ENCODE measurements at places on chromosomes 4 and X.

GRCh38 chr4:76758290-76758882 is 139.6 kb downstream of the SOWAHB start:
- DNase-seq, result peak; percentile 44

GRCh38 chr4:55736605-55737183 is 82.9 kb upstream of the EXOC1L start:
- DNase-seq, result peak; percentile 62

DNA sequence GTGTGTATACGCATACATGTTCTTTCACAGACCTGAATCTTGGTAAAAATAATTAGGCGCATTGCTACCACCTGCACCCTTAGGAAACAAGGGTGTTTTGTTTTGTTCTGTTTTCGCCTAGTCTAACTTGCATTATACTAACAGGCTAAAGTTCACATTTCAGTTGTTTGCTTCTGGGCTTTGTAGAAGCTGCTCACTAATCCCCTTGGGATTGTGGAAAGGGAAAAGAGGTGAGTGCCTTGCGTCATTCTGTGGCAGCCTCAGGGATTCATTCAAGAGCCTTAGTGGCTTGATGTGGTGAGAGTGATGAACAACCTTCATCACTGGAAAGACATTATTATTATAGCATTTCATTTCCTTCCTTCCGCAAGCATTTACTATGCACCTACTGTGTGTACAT is 331.1 kb downstream of the ADGRL3 start:
- DNase-seq, result peak; percentile 85

DNA sequence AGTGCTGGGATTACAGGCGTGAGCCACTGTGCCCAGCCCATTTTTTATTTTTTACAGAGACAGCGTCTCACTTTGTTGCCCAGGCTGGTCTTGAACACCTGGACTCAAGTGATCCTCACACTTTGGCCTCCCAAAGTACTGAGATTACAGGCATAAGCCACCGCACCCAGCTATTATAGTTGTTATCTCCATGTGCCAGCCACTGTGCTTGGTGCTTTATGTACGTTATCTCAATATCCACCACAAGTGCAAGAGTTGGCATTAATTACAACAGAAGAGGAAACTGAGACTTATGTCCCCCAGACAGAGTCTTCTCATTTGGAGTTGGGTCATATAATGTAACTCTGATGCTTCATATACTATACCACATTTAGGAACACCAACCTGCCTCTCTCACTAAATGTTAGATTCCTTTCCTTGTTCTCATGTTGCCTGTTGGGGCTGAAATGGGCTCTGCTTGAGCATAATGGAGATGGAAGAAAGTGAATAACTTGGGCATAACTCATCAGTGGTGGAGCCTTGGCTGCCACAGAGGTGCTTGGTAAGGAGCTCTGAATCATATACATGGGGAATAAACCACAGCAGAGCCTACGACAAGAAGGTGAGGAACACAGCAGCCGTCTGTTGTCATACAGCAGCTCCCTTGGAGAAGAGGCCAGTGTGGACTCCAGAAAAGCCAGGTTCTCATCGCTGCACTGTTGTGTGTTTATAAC is 84.3 kb downstream of the SPRY1 start:
- DNase-seq, result no peak

DNA sequence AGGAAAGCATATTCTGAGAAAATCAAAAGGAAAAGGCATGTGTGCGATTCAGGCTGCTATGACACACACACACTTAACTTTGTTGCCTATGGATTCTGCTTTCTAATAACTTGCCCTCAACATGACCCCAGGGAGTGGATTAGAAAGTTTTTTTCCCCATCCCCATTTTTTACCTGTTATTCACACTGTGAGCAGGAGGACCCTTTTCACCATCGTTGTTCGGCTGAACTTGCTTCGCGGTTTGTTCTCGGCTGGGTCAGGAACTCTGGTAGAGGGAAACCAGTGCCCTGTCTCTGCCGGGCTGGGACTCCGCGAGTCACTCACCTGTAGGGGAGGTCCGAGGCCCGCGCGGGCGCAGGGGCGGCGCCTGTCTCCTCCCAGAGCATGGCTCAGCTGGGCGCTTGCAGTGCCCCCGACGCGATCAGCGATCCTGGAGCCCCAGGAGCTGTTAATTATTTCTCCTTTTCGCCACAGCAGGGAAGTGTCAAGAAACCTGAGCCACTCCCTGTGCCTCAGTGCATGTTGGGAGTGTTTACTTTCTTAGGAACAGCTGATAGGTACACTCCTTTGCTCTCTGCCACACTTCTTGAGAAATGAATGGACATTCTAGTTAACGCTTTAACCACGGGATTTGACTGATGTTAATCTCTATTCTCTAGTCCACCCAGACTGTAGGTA is at the start of gene RASSF6:
Gene RASSF6, minus strand, starts transcription at position 322 of the 678 bp plus-strand sequence. CDS start 8,641 bp downstream, outside the sequence.
- peak; percentile 94 for DNase-seq

DNA sequence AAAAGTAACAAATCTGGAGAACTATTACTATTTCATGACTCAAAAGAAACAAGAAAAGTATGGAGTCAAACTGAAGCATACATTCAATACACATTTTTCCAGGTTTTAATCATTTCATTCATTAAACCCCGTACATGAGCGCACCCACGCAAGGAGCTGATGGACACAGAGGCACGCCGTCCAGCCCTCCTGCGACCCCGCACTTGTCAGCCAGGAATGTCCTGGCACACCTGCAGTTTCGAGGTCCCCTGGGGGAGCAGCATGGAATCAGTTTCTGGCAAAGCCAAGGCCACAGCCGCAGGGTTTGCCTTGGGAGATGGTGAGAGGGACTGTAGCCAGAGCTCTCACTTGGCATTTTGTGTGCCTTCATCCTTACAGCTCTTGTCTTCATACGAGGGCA is 12.8 kb upstream of the SLC2A9 start:
- DNase-seq, result no peak

- DNase-seq, result no peak
Observed at GRCh38 chr4:81498551-81499099, 26.9 kb upstream of the RASGEF1B start.

GRCh38 chrX:121160987-121161386 is 113.6 kb downstream of the GLUD2 start:
- no peak for DNase-seq

GRCh38 chr4:1819284-1819683 is 26.2 kb downstream of the FGFR3 start:
- DNase-seq, result no peak

DNA sequence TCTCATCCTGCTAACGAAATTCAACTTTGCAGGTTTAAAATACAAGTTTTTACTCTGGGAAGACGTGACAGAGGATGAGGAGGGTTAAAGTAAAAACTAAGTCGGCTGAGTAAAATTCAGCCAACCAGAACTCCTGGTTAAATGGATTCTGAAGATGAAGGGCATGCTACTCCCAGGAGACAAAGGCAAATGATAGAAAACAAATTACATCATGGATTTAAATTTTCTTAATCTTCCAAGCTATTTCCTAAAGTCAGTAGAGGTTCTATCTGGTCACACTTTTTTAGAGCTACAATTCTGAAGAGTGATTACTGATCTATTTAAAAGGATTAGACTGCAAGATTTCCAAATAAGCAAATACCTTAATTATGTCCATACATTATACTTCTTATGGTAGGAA is 47.9 kb downstream of the ZNF827 start:
- no peak for DNase-seq

- no peak for DNase-seq
Observed at GRCh38 chr4:128635141-128635954, 174.2 kb upstream of the JADE1 start.

DNA sequence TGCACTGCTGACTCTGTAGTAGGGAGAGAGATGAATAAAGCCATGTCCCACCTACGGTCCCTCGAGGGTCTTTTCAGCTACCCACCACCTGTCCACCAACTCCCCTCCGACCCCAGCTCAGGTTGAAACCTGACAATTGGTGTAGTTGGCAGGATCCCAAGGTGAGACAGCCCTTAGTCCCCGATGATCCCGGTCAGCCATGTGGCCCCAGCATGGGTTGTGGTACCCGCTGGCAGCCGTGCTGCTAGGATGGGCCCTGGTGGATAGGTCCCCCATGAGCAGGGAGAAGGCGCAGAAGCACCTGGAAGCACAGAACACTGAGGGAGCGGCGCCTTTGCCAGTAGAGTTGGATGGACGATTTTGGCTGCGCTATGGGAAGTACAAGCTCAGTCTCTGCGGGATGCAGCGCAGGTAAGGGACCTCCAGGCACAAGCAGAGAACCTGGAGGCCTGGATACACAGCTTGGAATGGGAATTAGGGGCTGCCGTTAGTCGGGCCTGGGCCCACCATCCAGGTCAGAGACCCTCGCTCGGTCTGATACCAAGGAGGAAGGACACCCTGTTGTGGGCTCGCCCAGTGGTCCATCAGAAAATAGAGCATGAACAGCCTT is 694.6 kb upstream of the AGA start:
- DNase-seq, result no peak

DNA sequence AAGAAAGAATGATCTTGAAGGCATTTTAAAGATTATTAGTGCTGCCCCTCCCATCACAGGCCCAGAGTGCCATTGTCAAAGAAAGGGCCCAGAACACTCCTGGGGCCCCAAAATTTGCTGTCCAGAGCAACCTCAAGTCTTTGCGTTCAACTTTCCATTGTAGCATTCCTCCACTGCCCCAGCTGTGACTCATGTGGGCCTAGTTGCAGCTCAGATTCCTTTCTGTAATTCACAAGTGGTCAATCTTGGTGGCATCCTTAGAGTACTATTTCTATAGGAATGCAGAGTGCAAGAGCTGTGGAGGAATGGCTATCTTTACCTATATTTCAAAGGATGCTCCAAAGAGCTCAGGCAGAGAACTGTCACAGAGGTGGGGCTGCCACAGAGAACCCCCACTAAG is 1500.8 kb upstream of the IGFBP7 start:
- DNase-seq, result no peak

DNA sequence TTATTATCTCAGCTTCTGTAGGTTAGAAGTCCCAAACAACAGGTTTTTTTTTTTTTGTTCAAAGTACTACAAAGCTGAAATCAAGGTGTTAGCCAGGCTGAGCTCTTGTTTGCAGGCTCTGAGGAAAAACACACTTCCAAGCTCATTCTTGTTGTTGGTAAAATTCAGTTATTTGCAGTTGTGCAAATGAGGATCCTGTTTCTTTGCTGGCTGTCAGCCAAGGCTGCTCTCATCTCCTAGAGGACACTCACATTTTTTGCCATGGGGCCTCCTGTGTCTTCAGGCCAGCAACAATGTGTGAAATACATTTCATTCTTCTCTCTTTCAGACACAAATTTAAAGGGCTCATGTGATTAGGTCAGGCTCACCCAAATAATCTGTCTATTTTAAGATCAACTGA is 60.3 kb upstream of the HSD17B10 start:
- DNase-seq, result peak; percentile 13

DNA sequence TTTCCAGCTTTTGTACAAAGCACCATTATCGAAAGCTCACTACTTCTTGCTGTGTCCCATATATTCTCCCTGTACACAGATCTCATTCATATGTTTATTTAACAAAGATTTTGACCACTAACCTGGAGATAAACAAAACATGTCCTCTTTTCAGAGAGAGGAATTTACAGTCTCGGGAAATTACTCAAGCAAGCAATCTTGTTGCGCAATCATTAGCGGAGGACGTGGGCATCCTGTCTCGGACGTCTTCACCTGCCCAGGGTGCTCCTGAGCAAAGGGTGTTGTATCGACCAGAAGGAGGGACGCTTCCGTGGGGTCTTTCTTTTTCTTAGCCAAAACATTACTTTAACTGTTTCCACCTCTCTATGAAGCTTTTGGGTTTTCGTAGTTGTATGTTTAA is 66.5 kb upstream of the CLCN4 start:
- no peak for DNase-seq

DNA sequence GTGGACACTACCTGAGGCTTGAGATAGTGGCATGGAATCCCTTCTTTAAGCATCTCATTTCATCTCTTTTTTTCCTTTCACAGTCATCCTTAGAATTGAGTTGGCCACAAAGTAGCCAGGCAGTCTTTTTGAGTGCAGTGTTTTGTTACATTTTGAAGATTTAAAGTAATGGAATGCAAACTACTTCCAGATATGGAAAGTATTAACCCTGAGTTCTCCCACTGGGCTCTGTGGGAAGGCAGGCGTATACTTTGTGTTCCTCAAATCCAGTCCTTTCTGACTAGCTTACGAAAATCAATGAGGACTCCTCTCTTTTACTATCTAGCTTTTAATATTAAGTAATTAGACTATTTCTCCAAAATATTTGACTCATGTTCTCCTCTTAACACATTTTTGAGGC is 29.9 kb downstream of the PCDH10 start:
- DNase-seq, result no peak

- DNase-seq, result peak; percentile 6
Observed at GRCh38 chrX:80181079-80181478, 166.5 kb downstream of the TBX22 start.

DNA sequence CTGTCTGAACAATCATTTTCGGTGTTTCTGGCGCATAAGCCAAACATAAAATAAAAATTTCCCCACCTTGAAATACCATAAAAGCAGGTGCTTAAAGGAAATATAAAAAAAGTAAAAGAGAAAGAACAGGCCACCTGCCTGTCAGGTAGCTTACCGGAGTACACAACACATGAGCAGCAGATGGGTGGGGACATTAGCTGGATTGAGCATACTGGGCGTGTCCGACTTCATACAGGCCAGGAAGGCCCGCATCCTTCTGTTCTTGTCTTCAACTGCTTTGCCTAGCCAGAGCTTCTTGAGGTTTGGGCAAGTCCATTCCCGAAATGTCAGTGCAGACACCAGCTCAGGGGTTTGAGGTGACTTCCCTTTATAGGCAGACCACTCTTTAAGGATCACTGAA is 66.7 kb downstream of the FAM120C start:
- peak; percentile 3 for DNase-seq

DNA sequence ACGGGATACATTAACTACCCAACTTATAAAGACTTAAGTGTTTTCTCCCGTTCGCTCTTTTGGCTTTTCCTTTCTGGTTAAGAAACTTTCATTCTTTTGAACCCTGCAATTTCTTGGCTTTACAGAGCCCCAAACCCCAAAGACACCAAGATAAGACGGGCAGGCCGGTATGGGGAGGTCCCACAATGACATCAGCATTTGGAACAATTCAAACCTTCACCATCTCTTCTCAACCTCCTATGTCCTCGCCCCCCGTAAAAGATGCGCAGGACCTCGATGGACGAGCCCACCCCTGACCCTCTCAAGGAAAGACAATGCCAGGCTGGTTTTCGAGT is 999 bp downstream of the ZNF518B start:
- DNase-seq, result no peak

DNA sequence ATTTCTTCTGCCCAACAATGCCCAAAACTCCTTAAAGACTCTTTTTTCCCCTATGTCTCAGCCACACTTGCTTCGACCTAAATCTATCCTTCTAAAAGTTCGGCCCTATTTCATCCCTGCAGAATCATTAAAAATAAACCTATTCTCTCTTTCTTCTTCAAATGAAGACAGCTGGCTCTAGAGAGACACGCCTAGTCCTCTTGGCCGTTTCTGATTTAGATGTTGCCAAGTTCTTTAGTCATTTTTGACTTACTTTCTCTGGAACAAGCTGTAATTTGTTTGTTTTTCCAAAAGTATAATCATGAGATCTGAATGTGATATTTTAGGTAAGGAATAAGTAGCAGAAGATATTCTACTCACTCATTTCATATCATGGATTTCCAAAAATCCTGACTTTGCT is 211.6 kb downstream of the CENPC start:
- no peak for DNase-seq

- no peak for DNase-seq
Observed at GRCh38 chr4:1722551-1723118, 1.3 kb downstream of the TACC3 start.

Measured in NCI-H526 (cell line).